ENCODE measurements at places on chromosomes 11 and 22.

- no peak for DNase-seq
These were observed 642 bp upstream of the C11orf58 start for GRCh38 chr11:16737818-16738192.

GRCh38 chr11:26227301-26227746 is 104.6 kb upstream of the ANO3 start:
- no peak for DNase-seq

DNA sequence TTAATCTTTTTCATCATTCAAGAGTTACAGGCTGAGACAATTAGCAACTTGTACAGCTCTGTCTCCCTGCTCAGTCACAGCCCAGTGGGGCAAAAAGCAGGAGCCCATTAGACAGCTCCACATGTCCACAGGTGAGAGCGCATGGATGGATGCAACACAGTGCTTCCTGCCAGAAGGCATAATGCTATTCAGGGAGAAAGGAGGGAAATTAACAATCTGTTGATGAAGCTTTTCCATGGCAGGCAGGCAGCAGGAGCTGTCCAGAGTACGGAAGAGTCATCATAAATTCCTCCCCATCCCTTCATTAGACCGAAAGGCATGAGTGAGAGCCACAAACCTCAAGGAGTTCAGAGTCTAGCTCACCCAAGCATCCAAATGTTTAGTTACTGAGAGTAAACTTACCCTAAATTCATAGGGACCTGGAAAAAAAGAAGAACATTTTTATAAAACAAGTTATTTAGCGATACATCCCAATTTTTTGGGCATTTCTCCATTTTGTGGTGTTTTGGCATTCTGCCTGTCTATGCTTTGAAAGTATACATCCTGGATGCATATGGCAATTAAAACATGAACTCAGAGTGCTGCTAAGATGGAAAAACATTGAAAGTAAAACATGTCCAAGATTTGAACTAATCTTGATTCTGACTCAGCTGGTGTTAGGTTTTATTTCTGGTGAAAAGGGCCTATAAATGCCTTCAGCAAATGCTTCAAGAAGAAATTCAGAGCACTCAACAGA is 428.1 kb downstream of the OPCML start:
- no peak for DNase-seq

GRCh38 chr11:26828288-26828687 is 106.4 kb upstream of the SLC5A12 start:
- DNase-seq = no peak

GRCh38 chr22:30947173-30947815 is 21.3 kb downstream of the MORC2 start:
- DNase-seq = no peak

DNA sequence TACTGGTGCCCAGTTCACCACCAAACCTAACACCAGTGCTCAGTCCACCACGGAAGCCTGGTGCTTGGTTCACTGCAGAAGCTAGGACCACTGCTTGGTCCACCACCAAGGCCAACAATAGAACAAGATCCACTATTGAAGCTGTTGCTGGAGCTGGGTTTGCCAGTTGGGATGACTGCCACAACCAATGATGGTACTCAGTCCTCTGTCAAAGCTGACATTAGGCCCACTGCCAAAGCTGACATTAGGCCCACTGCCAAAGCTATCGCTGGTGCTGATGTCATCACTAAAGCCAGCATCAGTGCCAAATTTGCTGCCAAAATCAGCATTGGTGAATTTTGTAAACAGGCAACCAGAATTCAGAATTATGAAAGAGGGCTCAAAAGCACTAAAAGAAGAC is 1850.2 kb upstream of the RAG2 start:
- DNase-seq = no peak

All from T-cell (primary cell).